ENCODE measurements at places on chromosomes 6 and 20. TPM values are rescaled to one million over a fixed set of nuclear protein-coding genes. Genes with fewer than 3 reads are reported as not detected.

- no peak for DNase-seq
Observed at GRCh38 chr20:43185901-43186300, 3.8 kb downstream of the PTPRT start.

DNA sequence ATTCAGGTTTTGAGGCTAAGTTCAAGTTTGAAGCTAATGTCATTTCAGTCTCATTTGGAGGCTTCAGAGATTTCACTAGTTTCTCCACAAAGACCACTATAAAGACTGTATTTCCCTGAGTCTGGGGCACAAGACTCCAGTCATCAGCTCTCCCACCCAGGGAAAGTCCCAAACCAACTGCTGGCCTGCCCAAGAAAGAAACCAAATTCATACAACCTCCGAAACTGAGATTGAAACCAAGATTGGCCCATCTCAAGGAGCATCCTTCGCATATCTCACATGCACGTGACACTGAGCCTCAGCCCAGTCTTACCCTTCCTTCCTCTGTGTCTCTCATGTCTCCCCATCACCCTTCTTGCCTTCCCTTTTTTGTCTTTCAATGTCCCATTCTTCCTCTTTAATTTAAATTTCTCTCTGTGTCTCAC, 3.5 kb upstream of the LTA start:
- DNase-seq: no peak

DNA sequence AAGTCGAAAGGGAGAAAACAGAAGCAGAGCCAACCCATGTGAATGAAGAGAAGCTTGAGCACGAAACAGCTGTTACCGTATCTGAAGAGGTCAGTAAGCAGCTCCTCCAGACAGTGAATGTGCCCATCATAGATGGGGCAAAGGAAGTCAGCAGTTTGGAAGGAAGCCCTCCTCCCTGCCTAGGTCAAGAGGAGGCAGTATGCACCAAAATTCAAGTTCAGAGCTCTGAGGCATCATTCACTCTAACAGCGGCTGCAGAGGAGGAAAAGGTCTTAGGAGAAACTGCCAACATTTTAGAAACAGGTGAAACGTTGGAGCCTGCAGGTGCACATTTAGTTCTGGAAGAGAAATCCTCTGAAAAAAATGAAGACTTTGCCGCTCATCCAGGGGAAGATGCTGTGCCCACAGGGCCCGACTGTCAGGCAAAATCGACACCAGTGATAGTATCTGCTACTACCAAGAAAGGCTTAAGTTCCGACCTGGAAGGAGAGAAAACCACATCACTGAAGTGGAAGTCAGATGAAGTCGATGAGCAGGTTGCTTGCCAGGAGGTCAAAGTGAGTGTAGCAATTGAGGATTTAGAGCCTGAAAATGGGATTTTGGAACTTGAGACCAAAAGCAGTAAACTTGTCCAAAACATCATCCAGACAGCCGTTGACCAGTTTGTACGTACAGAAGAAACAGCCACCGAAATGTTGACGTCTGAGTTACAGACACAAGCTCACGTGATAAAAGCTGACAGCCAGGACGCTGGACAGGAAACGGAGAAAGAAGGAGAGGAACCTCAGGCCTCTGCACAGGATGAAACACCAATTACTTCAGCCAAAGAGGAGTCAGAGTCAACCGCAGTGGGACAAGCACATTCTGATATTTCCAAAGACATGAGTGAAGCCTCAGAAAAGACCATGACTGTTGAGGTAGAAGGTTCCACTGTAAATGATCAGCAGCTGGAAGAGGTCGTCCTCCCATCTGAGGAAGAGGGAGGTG, 38.7 kb downstream of the ZBTB2 start:
- DNase-seq: no peak

DNA sequence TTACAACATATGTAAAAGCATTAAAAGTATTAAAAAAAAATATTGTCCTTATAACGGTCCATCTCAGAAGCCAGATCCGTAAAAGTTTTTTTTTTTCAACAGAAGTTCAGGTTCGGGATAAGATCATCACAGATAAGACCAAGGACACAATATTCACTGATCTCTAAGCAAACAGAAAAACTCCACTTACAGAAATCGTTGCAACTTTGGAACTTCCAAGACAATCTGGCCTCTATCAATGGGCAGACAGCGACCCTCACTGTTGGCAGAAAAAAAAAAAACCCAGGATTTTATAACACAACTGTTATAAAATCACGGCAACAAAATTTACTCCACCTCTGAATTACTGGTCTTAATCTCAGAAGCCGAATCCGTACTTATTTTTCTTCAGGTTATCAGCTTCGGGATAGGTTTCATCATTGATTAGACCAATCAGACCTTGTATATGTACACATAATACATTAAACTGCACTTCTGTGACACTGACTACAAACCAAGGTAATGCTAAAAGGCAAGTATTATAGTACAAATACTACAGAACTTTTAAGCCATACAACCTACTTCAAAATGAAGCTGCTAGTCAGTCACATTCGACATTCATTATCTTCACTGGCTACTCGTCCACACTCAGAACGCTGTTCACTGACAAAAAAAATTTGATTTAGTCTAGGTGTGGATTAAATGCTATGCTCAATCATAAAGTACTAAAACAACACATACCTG, 34.7 kb upstream of the SYNCRIP start:
- DNase-seq: no peak

DNA sequence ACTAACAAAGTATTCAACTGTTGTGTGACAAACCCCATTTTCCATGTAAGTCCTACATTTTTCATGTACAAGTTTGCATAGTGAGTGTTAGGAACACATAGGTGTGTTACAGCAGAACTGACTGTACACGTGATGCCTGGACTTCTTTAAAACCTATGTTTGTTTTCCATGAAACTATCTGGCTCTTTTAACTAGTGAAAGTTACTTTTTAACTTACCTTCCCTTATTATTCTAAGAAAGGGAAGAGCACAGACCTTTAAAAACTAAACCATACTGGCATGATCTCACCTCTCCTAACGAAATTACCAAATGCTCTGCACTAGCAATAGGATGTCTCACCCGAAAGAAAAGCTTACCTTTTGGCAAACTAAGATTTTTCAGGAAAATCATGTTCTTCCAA, 87.8 kb downstream of the CENPW start:
- no peak for DNase-seq

DNA sequence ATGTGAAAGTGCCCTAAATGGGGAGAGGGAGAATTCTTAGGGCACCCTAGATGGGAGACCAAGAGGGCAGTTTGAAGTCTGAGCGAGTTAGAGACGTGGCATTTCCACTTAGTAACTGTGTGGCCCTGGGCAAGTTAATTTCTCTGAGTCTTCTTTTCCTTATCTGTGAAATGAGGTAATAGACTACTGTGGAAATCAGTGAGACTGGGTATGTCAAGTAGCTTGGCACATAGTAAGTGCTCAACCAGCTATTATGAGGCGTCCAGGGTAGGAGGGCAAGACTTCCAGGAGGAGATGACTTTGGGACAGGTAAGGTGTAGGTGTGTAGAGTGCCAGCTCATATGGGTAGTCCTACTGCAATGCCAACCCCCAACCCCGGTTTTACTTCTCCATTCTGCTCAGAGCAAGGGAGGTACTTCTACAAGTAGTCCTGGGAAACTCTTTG, 770 bp downstream of the KIF3B start:
- no peak for DNase-seq

DNA sequence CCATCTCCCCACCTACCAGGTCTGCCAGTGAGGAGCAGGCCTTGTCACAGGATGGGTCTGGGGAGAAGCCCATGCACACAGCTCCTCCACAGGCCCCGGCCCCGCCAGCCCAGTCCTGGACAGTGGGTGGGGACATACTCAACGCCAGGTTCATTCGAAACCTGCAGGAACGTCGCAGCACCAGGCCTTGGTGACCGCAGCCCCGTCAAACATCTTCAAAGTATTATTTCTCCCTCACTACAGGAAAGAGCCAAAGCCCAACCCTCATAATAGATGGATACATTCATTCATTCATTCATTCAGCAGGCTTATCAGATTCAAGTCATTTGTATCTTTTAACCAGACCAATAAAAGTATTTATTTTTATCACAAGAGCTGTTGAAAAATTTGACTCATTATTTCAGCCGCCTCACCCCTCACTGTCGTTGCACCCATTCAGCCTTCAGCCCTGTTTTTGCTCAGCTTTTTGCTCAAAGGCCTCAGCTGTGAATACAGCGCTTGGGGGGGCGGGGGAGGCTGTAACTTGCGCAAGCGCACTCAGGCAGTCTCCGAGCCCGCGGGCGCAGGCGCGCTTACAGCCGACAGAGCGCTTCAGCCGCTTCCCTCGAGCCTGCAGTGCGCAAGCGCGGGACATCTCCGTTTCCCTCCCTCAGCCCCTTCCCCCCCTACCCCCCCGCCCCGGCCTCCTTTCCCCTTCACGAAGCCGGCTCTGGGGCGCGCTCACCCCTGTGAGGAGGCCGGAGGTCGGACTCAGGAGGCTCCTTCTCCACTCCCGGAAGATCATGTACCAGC, at the start of gene C6orf136:
Gene C6orf136 (plus strand): TSS at position 684 of the 792 bp plus-strand sequence. CDS start 99 bp downstream, at position 783.
- peak; percentile 94 for DNase-seq

The HM13 gene
- 162 TPM for total RNA-seq

The DLL1 gene
- total RNA-seq: 2.7 TPM

The JPH2 gene
- 0.31 TPM for total RNA-seq

Data from H9 (cell line).